ENCODE measurements at places on chromosomes 11 and 22.

DNA sequence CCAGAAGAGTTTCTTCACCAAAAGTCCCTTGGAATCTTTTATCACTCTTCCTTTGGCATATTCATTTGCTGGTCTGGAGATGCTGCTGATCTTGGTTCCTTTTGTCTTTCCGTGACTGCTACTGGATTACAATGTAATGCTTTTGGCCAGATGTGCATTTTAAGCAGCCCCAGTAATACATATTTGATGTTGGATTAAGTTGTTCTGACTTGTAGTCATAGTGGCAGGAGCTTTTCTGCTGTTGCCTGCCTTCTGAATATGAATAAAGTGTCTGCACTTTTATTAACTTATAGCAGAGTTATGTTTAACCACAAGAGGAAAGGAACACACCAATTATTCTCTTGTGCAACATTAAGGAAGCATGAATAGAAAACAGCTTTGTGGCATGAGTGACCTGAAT is 360.0 kb upstream of the DDI1 start:
- no peak for DNase-seq

- DNase-seq, result no peak
These were observed 152.4 kb downstream of the NTM start for GRCh38 chr11:131522851-131523250.

GRCh38 chr11:118618991-118619375 is 11.6 kb downstream of the PHLDB1 start:
- DNase-seq, result no peak

DNA sequence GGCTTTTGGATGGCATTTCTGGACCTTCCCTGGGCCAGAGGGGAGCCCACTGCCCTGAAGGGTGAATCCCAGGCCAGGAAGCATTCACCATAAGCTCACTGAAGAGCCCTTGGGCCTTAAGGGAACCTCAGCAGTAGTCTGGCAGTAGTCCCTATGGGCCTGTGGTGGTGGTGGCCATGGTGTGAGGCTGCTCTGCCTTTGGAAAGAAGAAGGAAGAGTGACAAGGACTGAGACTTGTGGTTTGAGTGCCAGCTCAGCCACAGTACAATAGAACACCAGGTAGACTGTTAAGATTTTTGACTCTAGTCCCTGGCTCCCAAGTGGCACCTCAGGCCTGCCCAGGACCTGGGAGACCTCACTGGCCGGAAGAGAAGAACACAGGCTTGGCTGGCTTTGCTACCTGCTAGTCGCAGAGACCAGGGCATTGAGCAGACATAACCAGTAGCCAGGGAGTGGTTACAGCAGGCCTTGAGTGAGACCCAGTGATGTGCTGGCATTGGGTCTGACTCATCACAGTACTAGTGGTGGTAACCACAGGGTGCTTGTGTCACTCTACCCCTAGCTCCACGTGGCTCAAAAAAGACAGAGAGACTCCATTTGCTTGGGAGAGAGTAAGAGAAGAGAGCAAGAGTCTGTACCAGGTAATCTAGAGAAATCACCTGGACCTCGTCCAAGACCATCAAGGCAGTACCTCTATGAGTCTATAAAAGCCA is 259.8 kb upstream of the BLID start:
- peak; percentile 48 for DNase-seq

DNA sequence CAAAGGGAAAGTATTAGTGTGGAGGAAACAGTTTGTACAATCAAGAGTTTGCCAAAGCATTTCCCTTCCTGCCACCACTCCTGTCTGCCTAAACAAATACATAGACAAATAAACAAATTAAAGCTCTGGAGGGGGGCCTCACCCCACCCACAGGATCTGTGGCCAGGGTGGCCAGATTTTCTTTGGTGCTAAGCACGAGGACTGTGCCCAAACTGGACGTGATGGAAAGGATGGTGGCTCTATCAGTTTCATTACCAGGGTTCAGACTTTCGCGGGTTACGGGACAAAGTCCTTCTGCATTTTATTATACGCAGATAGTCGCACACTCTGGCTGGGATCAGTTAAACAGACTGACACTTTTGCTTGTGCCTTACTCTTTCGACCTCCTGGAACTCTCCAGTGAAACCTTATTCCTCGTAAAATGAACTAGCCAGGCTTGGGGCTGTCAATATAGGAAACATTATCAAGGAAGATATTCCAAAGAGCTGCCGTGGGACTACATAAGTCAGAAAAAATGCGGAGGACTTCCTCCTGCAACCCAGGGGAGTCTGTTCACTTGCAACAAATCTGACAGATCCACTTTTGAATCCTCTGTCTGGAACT is 11.2 kb downstream of the BARX2 start:
- no peak for DNase-seq
